ENCODE measurements at places on chromosomes 5 and 9.

DNA sequence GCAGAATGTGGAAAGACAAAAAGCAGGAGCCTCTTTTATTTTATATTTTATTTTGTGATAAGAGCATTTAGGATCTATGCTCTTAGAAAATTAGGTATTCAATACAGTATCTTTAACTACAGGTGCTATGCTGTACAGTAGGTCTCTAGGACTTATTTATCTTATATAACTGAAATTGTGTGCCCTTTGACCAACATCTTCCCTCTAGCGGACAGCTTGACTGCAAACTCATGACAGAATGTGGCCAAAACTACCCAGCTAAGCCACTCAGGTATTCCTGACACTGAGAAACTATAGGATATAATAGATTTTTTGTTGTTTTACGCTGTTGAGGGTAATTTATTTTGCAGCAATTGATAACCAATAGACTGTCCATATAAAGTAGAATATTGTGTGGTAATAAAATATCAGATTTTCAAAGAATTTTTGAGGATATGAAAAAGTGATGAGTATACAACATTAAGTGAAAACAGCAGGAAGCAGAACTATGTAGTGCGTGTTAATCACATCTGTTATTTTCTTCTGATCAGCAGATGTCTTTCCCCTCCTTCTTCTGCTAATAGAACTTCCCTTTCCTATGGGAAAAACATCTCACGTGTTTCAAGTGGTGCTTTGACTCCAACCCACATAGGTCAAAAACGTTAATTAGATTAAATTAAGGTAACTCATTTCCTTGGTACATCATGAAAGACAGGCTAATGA, 69.9 kb upstream of the SELENOP start:
- no peak for DNase-seq

GRCh38 chr9:16924311-16924915, 53.9 kb upstream of the BNC2 start:
- DNase-seq: no peak

- no peak for DNase-seq
Observed at GRCh38 chr9:125789196-125789595, 42.0 kb downstream of the PBX3 start.

DNA sequence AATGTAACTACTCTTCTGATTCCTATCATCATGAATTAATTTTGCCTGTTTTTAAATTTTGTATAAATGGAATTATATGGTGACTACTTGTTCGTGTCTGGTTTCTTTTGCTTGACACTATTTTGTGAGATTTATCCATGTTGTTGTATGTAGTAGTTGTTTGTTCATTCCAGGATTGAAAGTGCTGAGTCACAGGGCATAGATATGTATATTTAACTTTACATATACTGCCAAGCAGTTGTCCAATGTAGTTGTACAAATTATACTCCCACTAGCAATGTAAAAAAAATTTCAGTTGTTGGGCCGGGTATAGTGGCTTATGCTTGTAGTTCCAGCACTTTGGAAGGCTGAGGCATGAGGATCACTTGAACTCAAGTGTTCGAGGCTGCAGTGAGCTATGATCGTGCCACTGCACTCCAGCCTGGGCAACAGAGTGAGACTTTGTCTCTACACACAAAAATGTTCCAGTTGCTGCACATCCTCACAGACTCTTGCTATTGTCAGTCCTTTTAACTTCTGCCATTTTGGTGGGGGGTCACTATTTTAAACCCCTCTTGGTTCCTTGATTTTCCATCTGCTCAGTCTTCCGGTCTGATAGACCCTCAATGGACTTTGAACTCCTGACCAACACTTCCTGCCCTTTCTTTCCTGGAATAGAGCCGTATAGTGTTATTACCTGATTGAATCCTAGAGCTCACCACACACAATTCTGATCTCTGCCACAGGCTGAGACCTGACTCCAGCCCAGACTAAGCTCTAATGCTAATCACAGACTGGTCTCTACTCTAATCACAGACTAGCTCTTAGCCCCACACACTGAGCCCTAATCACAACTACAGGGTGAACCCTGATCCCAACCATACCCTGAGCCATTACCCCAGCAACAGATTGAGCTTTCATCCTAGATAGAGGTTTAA, 69.3 kb upstream of the MELK start:
- DNase-seq: no peak

DNA sequence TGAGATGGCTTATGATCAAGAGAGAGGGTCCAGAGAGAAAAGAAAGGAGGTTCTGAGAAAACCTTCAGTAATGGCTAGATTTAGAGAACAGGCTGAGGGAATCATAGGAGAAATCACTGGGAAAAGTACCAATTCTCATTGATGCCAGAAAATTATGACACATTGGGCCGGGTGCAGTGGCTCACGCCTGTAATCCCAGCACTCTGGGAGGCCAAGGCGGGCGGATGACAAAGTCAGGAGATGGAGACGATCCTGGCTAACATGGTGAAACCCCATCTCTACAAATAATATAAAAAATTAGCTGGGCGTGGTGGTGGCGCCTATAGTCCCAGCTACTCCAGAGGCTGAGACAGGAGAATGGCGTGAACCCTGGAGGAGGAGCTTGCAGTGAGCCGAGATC, 29.5 kb upstream of the PLIN2 start:
- DNase-seq: no peak

DNA sequence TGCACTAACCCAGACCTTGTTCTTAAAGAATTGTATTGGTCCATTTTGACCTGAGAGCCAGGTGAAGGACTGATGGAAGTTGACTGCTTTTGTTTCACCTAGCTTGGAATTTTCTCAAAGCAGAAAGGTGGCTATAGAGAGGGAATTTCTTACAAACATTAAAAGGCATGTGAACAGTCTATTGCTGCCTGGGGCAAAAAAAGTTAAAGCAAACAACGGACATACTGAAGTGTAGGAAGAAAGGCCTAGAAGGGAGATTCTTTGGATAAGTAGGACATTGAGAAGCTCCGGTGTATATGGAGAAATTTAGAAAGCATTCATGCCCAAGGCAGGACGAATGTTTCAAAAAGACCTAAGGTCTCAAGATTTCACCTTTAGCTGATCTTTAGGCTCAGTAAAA, 11.7 kb downstream of the CATSPER3 start:
- DNase-seq: no peak

DNA sequence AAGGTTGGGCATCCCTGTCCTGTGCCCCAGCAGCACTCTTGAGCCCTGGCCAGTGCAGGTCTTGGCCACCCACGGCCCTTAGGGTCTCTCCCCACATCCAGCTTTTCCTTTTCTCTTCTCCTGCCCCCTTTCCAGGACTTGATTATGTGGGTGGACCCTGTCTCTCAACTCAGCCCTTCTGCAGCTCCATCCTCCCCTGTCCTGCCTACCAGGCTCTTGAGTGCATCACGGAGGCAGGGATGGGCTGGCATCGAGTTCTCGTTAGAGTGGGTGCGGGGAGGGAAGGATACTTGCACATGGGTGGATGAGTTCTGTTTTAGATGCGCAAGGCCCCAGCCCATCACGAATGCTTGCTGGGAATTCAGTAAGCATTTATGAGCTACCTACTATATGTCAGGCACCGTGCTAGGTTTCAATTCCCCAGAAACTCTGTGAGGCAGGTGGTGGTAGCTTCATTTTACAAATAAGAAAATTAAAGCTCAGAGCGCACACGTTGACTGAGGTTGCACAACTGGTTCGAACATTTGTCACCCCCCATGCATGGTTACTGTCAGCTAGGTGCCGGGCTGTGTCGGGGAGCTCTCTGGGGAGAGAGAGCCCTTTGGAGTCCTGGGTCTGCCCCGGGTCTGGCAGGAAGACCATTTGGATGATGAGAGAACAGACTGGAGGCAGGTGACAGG, 144.6 kb upstream of the PITX1 start:
- DNase-seq: no peak

GRCh38 chr9:126719618-126720031, 85.2 kb upstream of the ZBTB43 start:
- DNase-seq: peak; percentile 45

- no peak for DNase-seq
Observed at GRCh38 chr5:163338-163620, 28.0 kb upstream of the LRRC14B start.

GRCh38 chr5:143114481-143114880, 289.0 kb downstream of the NR3C1 start:
- no peak for DNase-seq

GRCh38 chr5:179698935-179699615, at the start of gene CANX:
Gene CANX, plus strand, starts transcription at chr5:179698967. Its CDS starts 6,715 bp downstream, at chr5:179705682.
- DNase-seq: no peak

GRCh38 chr5:43889233-43889632, 286.3 kb downstream of the NNT start:
- DNase-seq: peak; percentile 68

GRCh38 chr9:37839496-37840461, 39.2 kb downstream of the DCAF10 start:
- peak; percentile 2 for DNase-seq

DNA sequence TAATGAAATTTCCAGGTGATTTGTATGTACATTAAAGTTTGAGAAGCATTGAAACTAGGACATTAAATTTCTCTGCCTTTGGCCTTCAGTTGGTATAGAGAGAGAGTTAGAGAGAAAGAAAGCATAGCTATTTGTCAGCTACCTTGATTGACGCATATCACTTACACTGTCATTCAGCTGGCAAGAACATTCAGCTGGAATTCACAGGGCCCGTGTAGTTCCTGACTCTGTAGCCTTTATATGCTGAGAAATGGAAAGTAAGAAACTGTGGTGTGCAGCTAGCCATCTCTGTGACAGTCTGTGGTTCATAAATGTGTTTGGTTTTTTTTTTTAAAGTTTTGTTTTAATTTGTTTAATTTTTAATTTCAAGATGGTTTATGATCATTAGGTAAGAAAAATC, 58.9 kb downstream of the DMXL1 start:
- DNase-seq: no peak

GRCh38 chr5:3564827-3565518, 30.7 kb upstream of the IRX1 start:
- DNase-seq: no peak

DNA sequence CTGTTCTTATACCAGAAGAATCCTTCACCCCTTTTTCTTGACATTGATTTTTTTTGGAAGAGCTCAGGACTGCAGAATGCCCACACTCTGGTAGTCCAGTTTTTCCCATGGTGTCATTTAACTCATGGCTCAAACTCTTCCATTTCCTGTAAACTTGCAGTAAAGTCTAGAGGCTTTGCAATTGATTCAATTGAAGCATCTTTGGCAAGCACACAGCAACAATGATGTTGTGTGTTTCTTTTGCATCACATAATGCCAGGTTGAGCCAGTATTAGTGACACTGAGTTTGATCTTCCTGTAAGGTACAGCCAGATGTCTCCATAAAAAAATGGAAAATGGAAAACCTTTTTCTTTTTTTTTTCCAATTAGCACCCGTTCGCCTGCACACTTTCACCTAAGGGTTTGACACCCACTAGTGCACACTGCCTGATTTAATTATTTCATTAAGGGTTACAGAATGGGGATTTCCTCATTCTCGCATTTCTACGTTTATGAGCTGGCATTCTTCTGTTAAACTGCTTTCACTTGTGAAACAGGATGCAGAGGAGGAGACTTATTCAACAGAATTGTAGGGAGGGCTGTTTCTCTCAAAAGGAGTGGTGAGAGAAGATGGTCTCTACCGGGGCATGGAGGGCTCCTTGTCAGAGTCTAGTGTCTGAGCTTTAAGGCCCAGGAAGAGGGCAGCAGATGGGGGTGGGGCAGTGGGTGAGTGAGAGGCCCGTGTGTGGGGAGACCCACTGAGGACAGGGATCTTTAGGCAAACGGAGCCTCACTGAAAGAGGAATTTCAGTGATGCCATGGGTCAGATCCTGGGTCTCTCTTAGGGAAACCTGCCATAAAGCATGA, 2.2 kb upstream of the S1PR3 start:
- peak; percentile 56 for DNase-seq

- DNase-seq: no peak
Observed at GRCh38 chr5:133470841-133471240, 141.5 kb downstream of the FSTL4 start.

GRCh38 chr9:112717661-112718331, at the start of gene INIP:
Gene INIP, minus strand, starts transcription at chr9:112718117. Its CDS starts 1,632 bp downstream, at chr9:112716485.
- peak; percentile 97 for DNase-seq

DNA sequence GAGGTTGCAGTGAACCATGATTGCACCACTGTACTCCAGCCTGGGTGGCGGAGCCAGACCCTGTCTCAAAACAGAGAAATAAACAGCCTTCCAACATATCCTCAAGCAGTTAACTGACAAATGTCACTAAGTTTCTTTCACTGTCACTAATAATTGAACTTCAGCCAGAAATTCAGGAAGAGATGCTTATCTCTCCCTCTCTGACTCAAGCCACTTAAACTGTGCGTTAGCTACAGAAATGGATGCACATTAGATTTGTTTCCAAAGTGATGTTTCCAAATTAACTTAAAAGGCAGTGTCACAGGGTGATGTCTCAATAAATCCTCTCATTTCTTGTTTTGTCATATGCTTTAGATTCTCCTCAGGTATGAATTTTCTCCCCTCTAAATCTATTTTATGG, 164.9 kb downstream of the KDM4C start:
- no peak for DNase-seq

DNA sequence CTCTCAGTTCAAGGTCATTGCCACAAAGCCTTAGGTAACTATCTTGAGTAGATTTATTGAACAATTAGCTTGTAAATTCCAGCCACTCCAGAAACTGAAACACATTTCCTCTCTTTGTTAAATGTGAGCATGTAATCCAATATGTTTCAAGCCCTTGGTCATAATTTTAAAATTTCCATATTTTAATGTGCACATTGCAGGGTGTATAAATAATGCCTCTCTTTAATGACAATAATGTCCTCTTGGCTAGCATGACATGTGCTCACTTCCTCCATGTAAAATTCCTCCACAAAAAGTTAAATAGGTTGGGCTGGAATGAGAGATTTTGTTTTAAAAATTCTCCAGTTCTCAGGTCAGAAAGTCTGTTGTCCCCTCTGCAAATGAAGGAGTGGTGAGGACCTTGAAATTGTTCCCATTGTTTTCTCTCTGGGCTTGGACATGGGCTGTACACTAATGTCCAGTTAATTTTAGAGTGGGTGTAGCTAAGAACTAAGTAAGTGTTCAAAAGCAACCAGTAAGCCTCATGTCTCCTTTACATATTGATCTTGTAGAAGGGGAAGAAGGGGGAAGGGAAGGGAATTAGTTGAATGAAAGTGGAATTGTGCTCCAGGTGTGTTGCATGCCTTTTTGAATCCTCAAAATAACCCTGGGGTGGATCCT, 2.9 kb downstream of the PPP3R2 start:
- no peak for DNase-seq

GRCh38 chr5:143218517-143219170, 184.8 kb downstream of the NR3C1 start:
- DNase-seq: no peak

DNA sequence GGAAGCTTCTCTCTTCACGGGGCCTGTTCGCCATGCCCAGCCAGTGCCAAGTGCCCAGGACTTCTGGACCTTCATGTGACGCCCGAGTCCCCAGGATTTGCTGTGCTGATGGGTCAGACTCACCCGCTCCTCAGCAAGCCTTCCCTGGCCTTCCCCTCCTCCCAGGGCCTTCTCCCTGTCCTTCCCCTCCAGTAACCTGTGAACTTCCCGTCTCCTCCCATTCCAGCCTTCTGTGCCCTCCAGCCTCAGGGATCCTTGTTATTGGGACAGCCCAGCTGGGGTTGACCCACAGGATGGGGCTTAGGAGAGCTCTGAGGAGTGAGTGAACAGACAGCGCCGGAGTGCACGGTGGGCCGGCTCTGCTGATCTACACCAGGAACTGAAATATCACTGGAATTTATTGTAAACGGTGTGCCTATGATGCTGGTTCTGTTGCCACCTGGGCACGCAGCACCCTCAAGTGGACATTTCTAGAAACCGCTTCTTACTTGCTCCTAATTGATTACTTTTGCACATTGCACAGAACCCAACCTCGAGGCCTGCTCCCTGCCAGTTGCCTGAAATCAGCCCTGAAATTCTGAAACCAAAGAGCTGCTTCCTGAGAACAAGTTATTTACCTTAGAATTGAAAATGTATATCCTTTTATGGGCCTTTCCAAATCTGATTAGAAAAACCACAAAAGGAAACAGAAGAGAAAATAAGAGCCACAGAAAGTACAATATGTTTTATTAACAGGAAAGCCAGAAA, 1.5 kb downstream of the SPAAR start:
- DNase-seq: peak; percentile 66
